ENCODE measurements at places on chromosomes 5 and 9.

GRCh38 chr5:136057401-136058038 lies 28.7 kb downstream of the TGFBI start:
- no peak for DNase-seq

DNA sequence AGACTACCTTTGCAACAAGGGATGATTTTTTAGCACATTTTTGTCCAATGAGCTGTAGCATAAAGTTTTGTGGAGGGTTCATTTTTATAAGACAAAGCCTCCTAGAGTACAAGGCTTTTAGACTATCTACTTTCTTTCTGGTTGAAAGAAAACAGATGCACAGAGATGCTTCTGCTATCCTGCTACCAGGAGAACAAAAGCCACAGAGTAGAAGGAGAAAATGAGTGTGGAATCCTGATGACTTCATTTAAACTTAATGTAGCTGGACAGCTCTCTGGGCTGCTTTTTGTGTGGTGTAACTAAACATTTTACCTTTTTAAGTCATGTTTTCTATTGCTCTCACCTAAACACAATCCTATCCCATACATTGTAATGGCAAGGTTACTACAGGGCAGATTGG lies 1009.4 kb downstream of the TLE1 start:
- DNase-seq: no peak

GRCh38 chr5:152472083-152472482 lies 67.0 kb upstream of the NMUR2 start:
- DNase-seq: no peak

GRCh38 chr5:34894716-34895115 lies 20.6 kb downstream of the RAD1 start:
- DNase-seq: no peak

GRCh38 chr5:14744296-14745187 lies 80.0 kb downstream of the OTULIN start:
- no peak for DNase-seq

DNA sequence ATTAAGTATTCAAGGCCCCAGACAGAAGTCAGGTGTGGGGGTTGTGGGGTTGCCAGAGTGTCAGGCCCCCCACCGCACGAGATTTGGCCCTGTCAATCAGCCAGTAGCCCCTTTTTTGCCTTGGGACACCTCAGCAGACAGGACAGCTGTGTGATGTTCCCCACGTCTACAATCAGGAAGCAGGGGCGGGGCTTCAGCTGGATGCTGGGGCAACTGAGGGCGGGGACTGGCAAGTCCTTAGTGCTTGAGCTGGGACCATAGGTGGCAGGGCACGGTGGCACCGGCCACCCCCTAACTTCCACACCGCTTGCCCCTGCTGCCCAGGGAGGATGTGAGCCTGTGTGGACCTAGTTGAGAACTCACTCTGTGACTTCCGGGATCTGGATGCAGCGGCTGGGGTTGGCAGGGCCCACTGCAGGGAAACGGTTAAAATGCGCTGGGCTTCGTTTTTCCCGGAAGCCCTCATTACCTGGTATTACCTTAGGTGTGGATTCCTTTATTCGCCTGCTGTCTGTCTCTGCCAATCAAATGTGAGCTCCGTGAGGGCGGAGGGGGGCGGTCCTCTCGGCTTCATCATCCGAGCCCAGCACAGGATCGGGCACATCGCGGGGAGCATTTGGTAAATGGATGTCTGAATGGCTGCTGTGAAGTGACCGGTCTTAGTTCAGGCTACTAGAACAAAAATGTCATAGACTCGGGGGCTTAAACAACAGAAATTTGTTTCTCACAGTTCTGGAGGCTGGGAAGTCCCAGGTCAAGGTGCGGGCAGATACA lies 7.5 kb upstream of the GTF3C5 start:
- no peak for DNase-seq

DNA sequence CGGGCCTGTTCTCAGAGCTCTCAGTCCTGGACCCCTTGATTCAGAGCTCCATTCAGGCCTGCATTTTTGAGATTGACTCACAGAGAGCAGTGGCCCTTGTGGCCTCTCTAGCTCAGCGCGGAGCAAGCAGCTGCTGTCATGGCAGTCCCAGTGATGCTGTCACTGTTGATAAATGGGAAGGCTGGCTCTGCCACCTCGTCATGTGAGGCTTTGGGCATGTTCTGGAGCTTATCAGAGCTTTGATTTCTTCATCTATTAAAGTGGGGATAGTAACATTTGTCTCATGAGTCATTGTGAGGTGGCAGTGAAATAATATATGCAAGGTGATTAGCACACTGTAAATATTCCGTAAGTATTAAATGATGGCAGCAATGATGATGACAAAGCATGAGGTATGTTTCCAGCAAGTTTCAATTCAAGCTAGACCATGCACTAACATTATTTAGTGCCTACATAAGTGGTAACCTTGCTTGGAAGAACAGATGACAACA lies 126.4 kb upstream of the CXCL14 start:
- DNase-seq: no peak

- no peak for DNase-seq
Measured at GRCh38 chr5:158845941-158846340, 253.8 kb downstream of the EBF1 start.

DNA sequence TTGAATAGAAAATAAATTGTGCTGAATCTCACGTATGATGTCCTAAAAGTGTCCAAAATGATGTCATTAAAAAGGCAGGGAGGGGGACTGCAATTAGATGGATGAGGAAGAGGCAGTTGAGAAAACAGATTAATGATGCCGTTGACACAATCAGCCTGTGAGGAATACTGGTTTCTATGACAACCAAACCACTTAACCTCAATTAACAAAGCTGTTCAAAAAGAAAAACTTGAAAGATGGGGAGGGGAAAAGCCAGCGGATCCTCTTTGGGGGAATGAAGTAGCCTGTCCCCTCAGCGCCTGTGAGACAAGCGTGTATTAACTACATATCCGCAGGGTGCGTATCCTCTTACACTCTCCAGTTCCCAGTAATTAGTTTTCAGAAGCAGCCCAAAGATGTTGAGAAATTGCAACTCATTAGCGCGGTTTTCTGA lies 160.7 kb downstream of the TTC39B start:
- no peak for DNase-seq

GRCh38 chr5:72817076-72817481 lies 618 bp downstream of the TNPO1 start:
- no peak for DNase-seq

DNA sequence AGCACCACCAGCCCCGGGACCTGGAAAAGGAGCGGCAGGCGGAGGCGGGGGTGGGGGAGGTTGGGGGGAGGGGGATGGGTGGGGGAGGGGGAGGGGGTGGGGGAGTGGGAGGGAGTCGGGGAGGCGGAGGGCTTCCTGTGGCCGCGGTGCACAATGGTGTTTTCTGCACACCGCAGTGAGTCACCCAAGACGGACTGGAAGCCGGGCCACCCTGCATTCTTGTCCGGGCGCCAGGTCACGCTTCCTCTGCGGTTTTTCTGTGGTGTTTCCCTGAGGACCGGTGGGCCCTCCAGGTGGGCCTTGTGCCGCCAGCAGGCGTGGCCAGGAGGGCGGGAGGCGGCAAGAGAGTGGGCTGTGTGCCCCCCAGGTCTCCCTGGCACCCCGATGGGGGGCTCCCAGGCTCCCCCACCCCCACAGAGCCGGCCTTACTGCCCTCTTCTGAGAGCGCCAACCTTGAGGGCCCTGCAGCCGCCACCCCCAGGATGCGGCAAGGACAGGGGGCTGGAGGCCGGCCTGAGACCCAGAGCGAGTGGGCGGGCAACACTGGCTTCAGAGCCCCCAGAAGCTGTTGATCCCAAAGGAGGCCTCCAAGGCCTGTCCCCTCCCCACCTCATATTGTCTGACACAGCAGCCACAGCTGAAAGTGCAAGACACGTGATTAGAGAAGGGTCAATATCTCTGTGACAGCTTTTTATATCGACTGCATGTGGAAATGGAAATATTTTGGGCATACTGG lies 11.1 kb downstream of the EXD3 start:
- DNase-seq: peak; percentile 40

DNA sequence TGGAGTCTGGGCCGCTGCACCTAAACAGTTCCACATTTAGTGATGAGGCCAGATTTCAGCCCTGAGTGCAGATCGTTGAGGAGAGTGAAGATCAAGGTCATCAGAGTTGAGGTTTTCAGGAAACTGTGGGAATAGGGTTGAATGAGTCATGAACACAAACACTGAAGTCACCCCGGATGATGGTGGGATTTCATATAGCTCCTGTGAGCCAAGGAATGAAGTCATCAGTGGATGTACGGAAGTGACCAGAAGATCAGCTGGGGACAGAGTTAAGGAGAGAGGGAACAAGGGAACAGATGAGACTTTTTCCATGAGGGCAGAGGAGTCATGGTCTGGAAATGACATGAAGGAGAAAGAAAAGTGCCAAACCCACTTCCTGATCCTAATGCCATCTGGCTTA lies 36.5 kb downstream of the PALM2AKAP2 start:
- peak; percentile 94 for DNase-seq

- no peak for DNase-seq
Measured at GRCh38 chr5:89277816-89278215, 394.8 kb upstream of the MEF2C start.

GRCh38 chr9:134896834-134897583 lies 16.4 kb downstream of the FCN2 start:
- DNase-seq: no peak

DNA sequence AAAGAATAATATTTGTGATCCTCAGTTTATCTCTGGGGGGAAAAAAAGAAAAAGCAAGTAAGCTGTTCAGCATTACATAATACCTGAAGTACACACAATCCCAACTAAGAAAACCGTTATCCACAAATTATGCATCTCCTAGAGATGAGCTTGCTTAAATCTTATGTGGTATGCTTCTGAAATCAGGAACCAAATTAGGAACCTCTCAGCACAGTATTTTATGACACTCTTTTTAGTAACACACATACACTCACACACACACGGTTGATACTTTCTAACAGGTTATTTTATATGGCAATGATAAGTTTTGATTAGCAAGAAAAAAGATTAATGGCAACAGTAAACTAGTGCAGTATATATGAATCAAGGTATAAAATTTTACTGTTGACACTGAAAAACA lies 1.2 kb upstream of the ZNF510 start:
- DNase-seq: no peak

- peak; percentile 64 for DNase-seq
Measured at GRCh38 chr5:172659909-172660628, 19.0 kb downstream of the NEURL1B start.

DNA sequence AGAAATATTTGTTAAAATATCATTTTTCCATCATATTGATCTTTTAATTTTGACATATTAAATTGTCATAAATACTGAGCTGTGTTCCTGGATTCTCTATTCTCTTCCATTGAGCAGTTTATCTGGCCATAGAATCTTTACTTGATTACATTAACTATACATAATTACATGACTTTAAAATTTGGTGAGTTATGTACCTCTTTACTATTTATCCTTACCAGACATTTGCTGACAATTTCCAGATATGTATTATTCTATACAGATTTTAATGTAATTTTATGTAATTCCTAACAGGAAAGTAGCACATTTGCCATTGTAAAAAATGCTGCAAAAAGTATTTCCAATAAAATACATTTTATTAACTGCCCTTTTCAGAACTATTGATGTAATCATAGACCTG lies 770.3 kb downstream of the KCTD16 start:
- no peak for DNase-seq

- no peak for DNase-seq
Measured at GRCh38 chr9:19989213-19989612, 200.4 kb upstream of the SLC24A2 start.

DNA sequence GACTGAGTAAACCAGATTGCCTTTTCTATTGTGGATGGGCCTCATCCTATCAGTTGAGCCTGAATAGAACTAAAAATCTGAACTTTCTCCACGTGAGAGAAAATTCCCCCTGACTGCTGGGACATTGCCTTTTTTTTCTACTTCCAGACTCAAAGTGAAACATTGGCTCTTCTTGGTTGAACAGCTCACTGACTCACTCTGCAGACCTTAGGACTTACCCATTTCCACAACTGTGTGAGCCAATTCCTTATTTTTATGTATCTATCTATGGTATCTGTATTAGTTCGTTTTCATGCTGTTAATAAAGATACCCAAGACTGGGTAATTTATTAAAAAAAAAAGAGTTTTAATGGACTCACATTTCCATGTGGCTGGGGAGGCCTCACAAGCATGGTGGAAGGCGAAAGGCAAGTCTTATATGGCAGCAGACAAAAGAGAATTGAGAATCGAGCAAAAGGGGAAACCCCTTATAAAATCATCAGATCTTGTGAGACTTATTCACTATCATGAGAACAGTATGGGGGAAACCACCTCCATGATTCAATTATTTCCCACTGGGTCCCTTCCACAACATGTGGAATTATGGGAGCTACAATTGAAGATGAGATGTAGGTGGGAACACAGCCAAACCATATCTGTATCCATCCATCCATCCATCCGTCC lies 306.7 kb upstream of the SLC24A2 start:
- no peak for DNase-seq

- DNase-seq: no peak
Measured at GRCh38 chr5:3036041-3036788, 284.7 kb upstream of the IRX2 start.

DNA sequence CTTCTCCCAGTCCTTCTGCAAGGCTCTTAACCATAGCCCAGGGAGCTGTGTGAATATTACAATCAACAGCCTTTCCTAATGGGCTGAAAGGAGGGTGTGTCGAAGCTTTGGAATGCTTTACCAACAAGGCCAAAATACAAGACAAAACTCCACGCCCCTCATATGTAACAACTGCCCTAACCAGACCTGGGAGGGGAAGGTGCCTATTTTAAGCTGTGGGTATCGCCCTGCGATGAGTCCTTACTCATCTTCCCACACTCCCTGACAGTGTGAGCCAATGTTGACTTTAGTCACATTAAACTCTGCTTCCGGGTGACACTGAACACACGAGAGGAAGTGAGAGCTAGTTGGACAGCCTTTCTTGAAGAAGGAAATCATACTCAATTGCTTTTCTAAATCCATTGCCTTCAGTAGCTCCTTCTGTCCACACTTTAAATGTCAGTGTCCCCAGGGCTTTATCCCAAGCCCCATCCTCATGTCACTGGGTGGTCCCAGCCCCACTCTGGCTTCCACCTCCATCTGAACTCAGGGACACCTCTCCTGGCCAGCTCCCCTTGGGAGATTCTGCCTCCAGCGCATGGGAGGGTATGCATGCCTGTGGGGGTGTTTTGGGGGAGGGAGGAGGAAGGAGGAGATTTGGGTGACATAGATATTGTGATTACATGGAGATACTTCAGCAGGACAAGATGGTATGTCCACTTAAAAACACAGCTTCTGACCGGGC lies 6.5 kb upstream of the TBC1D9B start:
- DNase-seq: peak; percentile 3

DNA sequence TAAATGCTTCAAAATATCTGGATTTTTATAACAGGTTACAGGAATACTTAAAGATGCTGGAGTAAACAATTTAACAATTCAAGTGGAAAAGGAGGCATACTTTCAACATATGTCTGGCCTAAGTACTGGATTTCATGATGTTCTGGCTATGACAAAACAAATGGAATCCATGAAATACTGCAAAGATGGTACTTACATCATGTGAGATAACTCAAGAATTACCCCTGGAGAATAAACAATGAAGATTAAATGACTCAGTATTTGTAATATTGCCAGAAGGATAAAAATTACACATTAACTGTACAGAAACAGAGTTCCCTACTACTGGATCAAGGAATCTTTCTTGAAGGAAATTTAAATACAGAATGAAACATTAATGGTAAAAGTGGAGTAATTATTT lies 35.6 kb downstream of the SLC30A5 start:
- DNase-seq: peak; percentile 68

Measured in fibroblast of skin of left quadriceps (primary cell).